ENCODE measurements at places on chromosomes 2 and 18.

DNA sequence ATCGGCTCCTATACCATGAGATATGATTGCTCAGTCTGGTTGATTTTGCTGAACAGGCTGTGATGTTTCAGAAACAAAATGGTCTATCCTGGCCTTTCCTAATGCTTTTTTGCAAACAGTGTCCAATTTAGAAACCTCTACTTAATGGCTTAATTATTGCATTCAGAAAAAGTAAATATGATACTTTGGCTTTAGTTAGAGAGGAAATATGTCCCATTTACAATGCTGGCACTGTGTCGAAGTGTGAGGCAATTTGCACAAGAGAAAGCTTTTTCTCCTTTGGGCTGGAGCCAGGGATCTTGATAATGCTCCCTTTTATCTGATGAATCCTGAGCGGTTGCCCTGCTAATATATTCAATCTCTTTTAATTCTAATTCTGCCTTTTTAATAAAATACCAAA lies 418.9 kb downstream of the EPHA4 start:
- no peak for DNase-seq

- no peak for DNase-seq
Observed at GRCh38 chr18:46325895-46326294, 221.7 kb downstream of the HAUS1 start.

- no peak for DNase-seq
Observed at GRCh38 chr2:11495844-11496681, 30.1 kb upstream of the E2F6 start.

DNA sequence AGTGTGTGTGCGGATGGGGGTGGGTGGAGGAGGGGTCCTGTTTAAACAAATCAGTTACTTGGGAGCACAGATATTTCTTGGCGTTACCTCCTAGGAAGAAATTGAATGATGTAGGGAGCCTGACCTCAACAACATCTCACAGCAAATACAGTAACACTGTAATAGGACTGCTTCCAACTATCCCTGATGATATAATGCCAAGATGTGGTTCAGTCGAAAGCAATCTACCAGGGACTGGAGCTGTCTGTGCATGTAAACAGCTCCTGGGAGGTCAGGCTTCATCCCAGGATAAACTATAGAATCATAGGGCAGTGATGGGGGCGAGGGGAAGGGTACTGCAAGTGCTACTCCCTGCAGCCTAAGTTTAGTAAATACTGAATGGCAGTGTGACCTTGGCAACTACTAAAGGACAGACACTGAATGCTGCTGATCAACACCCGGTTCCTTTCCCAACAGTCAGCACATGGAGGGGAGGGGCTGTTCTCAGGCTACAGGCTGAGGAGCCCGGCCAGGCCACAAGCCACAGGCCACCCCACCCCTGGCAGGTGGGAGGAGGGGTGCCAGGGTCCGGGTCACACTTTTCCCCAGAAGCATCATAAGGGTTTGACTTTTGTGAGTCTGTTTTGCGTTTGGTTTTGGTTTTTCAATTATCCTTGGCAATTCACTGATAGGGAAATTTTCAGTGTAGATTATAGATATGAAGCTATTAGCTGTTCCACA lies 85.3 kb upstream of the ZNF397 start:
- DNase-seq: no peak

- no peak for DNase-seq
Observed at GRCh38 chr2:232877940-232878511, 8.0 kb downstream of the SNORC start.

- DNase-seq: no peak
Observed at GRCh38 chr2:149827585-149828126, 240.1 kb upstream of the MMADHC start.

- no peak for DNase-seq
Observed at GRCh38 chr2:217995731-217996231, 7.0 kb downstream of the TNS1 start.

Measured in CD4-positive, alpha-beta T cell treated with Interleukin-15 for 1 hour (primary cell).